Mesothelial cell of epicardium (in vitro differentiated cells): ENCODE measurements at places on chromosomes 3 and 15.

- no peak for DNase-seq
Measured at GRCh38 chr3:140748903-140749302, 71.0 kb downstream of the TRIM42 start.

GRCh38 chr3:171790574-171790897 is 19.7 kb downstream of the PLD1 start:
- no peak for DNase-seq

- no peak for DNase-seq
Measured at GRCh38 chr15:99719096-99719541, 14.1 kb downstream of the LYSMD4 start.

DNA sequence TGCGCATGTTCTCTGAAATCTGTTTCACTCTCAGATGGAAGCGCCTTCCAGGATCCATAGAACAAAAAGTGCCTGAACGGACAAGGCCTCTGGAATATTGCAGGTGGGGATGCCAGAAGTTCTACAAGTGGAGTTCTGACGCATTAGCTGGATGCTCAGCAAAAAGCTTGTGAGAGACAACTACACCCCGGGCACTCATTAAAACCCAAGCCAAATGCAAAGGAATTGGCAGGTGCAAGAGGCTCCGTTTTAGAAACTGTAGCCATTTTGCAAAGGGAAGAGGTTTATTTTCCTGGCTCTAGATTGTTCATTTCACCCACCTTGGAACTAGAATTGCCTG is 35.2 kb upstream of the SLC24A5 start:
- DNase-seq: no peak

DNA sequence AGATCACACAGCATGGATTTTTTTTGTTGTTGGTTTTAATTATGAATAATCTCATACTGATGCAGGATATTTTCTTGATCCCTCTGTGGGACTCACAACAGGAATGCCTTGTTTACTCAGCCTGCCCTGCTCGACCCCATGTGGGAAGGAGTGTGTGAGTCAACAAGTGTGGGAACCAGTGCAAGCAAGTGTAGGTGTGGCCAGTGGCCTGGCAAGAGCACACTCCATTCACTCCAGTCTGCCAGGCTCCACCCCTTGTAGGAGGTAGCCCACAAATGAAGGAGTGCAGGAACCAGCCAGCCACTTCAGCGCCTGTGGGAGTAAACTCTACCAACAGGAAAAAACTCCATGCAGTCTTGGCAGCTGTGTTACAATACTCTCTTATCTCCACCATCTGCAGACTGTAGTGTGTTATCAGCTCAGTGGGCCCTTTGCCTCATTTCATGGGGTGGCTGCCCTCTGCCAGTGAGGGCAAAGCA is 393.6 kb downstream of the OTOL1 start:
- DNase-seq: no peak

GRCh38 chr3:99500485-99500884 is 137.9 kb upstream of the COL8A1 start:
- DNase-seq: no peak

DNA sequence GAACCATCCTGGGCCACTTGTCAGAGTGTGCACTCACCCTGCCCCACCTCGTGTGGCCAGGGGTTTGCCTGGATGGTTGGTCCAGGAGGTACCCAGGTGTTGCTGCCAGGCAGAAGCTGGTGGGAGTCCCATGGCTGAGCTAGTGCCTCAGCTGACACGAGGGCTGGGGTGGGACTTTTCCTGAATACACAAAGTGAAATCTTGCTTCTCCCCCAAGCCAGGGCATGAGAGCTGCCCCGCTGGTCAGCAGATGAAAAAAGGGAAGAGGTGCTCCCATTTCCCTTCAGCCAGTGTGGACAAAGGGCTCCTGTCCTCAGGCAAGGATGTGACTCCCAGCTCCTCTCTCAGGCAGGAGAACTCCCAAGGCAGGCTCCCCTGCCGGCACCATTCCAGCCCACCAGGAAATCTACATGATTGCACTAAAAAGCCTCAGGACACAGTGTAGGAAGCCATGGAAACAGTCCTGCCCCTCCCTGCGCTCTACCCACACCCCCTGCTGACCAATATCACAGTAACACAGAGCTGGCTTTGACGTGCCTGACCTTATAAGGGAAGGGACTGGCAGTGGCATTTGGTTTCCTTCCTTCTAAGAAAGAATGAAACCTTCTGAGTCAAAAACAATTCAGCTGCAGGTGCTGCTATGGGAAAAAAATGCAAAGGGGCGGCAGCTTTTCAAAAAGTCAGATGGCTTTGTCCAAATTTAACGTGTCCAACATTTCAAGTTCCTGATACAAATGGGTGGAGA is 33.9 kb downstream of the MYO5C start:
- no peak for DNase-seq

- no peak for DNase-seq
Measured at GRCh38 chr15:56996093-56996492, 77.6 kb downstream of the TCF12 start.

DNA sequence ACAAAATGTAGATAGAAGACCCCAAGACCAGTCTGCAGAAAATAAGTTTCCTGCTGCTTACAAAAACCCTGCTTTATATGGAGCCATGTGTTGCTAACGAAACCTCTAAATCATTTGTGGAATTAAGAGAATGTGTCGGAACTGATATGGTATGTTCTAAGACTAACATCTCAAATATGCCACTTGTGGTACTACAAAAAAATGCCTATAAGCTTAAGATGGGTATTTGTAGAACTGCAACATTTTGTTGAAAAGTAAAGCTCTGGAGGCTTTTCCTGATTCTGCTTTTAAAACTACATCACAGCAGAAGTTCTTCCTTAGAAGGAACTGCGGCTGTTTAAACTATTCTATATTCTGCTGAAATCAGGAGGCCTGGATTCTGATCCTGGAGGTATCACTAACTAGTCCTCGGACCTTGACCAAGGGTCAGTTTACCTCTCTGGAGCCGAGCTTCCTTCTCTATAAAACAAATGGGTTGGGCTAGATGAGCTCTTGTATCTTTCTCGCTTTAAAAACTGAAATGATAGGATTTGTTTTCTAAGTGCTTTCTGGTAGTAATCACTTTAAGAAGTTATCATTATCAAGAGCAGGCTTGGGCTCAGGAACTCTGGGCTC is 74.9 kb downstream of the RAD18 start:
- DNase-seq: no peak

DNA sequence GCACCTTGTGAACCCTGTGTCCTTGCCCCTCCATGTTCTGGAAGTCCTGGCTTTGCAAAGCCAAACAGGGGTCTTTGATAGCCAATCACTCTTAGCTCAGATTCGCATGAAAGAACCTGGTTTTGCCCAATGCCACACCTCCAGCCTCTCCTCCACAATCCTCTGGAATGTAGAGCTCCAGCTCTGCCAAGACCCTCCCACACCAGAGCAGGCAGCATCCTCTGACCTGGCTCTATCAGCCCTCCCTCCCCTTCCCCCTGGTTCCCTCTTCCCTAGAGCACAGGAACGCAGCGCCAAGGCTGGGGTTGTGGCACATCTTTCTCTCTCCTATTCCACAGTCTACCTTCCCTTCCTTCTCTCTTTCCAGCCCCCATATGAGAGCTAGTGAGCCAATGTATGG is 133.3 kb downstream of the RPLP1 start:
- DNase-seq: no peak

GRCh38 chr15:77461486-77461885 is 40.8 kb downstream of the HMG20A start:
- DNase-seq: no peak

DNA sequence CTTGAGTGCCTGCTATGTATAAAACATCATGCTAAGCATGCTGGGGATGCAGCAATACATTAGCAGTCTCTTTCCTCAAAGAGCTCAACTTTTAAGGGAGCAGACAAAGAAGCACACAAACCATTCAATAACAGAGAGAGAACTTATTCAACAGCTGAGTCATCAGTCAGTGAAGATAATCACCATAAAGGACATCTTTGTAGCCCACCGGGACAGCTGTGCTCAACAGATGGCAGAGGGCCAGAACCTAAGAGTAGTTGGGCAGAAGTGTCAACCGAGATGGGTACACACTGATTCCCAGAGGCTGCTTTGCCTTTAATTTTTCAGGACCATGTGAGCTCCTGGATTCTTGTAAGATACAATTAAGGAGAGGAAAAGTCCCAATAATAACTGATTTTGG is 4.2 kb upstream of the RAB8B start:
- DNase-seq: no peak

- no peak for DNase-seq
Measured at GRCh38 chr15:40796512-40796911, 10.4 kb upstream of the ZFYVE19 start.

GRCh38 chr3:194536871-194537637 is 50.3 kb upstream of the ATP13A3 start:
- DNase-seq: no peak

DNA sequence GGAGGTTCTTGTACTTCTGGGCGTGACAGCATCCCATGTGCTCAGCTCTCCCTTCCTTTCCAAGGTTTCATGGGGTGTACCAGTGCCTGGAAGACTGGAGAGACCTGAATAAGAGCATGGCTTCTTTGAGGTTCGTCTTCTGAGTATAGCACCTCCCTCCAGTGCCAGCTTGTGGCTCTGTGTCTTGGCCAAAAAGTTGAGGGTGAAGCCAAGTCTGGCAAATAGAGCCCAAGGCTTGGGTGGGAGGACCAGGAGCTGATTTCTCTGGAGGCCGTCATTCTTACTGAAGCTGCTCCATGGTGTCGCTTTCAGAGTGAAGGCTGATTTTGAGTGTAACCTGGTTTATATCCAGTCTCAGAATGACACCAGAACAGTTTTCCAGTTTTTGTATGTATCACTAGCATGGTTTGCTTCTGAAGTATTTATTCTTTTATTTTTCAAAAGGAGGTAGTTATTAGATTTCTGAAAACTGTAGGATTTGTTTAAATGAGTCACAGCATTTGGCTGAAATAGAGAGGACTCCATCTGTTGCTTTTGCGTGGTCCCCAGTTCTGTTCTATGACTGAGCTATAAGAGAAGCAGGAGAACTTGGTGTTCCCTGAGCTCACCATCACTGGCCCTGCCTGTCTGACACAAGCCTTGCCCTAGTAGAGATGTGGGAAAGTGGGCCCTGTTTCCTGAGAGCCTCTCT is 47.2 kb downstream of the BSN start:
- DNase-seq: no peak
